Spleen (tissue), 13 donors: ENCODE measurements at places on chromosomes 4 and X.

GRCh38 chr4:56656346-56656643 lies 24.8 kb downstream of the HOPX start:
- peak; percentile 87 for DNase-seq

DNA sequence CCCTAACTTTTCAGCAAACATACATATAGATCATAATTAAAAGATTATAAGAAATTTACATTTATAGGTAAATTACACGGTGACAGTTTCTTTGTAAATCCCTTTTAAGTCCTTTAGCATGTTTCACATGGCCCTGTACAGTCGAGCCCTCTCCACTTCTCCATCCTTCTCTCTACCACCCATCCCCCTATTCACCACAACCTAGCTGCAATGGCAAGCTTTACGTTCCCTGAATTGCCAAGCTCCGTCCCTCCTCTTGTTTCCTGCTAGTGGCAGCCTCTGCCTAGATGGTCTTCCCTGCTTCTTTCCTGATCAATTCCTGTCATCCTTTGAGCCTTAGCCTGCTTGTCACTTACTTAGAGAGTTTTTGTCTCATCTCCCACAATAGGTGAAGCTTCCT lies 116.2 kb downstream of the TMA16 start:
- no peak for DNase-seq

DNA sequence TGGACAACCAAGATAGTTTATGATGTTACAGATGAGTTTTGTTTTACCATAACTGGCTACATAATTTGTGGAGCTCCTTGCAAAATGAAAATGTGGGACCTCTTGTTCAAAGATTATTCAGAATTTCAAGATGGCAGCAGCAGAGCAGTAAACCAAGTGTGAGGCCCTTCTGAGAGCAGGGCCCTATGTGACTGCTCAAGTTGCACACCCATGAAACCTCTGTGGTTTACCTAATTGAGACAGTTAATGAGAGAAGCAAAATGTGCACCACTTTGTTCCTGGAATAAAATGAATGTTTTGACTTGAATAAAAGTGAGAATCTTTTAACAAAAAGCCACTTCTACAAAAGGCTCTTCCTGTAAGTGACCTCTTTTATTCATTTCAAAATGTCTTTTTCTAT lies 519.2 kb downstream of the RPA4 start:
- DNase-seq = no peak

- no peak for DNase-seq
Observed at GRCh38 chrX:49233176-49233575, at the start of gene CACNA1F. Gene CACNA1F (minus strand): TSS chrX:49233340. CDS start chrX:49233309, 31 bp downstream.

GRCh38 chr4:138235419-138235952 lies 6.7 kb downstream of the SLC7A11 start:
- no peak for DNase-seq

DNA sequence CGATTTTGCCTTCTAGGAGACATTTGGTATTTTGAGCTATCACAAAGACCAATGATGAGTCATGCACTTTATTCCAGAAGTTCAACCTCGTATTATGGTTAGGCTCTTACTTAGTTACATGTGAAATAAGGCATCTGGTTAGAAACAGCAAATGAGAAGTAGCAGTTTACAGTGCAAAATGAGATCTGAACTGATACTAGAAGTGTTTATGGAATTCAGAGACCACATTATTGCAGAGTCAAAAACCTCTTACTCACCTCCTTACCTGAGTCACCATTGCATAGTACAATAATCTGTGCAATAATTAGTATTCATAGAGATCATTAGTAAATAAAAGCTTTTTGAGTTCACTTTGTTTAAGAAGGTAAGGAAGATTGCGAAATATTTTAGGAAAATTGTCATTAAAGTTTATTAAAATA lies 38.7 kb downstream of the SEC24B start:
- no peak for DNase-seq

- no peak for DNase-seq
Observed at GRCh38 chr4:71732706-71733105, 51.2 kb downstream of the GC start.
